NCI-H1092 treated with DMSO at 0.1 percent for 48 hours (cell line): ENCODE measurements at places on chromosomes 7 and 10.

DNA sequence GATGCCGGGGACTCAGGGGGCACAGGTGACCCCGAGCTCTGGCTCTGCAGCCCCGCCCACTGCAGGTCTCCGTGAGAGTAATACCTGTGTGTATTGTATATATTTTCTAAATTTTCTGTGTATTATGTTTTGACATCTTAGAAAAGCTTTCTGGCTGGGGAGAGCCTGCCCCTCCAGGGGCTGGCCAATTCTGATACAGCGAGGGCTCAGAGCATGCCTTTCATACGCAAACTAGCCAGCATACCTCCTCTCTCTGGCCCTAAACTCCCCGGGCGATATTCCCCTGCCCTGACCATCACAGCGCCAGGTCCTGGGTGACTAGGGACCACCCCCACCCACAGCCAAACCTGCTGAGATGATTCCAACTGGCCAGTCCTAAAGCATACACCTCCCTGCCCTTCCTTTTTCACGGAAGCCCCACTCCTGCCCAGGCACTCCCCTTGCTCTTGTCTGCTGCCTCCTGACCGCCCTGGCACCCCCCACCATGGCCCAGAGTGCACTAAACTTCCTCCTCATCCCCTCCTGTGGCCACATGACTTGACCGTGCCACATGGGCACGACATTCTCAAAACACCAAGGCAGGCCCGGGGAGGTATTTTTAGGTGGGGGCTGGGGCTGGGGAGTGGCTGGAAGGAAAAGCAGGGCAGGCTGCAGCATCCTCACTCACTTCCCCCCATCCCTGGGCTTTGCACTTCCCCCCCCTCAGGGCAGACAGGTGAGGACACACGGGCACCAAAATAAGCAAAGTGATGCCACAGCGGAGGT, 61.5 kb downstream of the INSIG1 start:
- no peak for DNase-seq

GRCh38 chr10:11527068-11527467, 84.4 kb downstream of the USP6NL start:
- DNase-seq, result no peak

DNA sequence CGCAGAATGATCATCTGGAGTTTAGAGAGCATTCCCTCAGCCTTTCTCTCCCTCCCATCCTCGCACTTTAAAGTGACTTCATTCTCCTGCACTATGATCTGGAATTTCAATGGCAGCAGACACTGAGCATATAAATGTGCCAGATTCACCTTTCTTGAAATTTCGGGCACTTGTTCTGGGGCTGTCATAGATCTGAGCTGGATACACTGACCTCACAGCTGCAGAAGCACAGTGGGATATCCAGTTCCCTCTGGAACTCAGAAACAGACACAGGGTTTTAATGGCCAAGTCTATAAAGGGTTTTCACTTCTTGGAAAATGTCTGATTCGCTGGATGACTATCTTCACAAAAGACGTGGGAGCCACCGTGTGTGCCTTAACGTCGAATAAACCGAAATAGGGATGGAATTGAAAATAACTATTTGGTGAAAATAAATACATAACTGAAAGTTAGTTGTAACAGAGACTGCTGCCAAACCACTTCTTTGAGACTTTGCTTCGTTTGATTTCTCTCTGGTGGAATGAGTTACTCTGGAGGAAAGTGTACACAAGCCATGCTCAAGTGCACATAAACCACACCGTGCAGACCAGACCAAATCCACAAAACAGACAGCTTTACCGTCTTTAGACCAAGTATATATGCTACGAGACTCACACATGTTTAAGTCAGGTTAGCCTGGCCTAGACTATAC, 126.1 kb downstream of the SVIL start:
- no peak for DNase-seq

DNA sequence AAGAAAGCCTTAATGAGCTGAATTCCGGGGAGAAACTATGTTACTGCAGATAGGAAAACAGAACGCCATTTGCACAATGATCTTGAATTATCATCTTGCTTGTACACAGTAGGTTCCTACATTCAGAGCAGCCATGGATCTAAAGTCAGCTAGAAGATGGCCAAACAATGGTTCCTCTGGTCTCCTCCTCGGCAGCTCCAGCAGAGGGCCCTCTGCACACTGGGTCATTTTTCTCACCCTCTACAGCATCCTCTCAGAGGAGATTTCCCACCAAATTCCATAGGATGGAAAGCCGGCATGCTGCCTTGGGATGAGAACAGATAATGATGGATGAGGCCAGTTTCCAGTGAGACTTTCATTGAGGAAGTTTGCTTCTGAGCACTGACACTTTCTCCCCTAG, 308.5 kb upstream of the NFE2L3 start:
- no peak for DNase-seq

DNA sequence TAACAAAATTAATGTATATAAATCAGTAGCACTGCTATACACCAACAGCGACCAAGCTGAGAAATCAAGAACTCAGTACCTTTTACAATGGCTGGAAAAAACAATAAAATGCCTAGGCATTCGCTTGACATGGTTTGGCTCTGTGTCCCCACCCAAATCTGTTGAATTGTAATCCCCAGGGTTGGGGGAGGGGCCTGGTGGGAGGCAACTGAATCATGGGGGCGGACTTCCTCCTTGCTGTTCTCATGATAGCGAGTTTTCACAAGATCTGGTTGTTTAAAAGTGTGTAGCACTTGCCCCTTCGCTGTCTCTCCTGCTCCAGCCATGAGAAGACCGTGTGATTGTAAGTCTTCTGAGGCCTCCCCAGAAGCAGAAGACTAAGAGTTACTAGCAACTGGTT, 8.6 kb downstream of the ZNF786 start:
- DNase-seq, result no peak

GRCh38 chr7:147022056-147022455, 905.5 kb downstream of the CNTNAP2 start:
- no peak for DNase-seq

- no peak for DNase-seq
These were observed 282.1 kb upstream of the PPP2R2D start for GRCh38 chr10:131618587-131619267.

GRCh38 chr10:61643316-61643751, 19.4 kb upstream of the CABCOCO1 start:
- DNase-seq, result peak; percentile 17

GRCh38 chr10:61684894-61685507, 22.3 kb downstream of the CABCOCO1 start:
- DNase-seq, result no peak

DNA sequence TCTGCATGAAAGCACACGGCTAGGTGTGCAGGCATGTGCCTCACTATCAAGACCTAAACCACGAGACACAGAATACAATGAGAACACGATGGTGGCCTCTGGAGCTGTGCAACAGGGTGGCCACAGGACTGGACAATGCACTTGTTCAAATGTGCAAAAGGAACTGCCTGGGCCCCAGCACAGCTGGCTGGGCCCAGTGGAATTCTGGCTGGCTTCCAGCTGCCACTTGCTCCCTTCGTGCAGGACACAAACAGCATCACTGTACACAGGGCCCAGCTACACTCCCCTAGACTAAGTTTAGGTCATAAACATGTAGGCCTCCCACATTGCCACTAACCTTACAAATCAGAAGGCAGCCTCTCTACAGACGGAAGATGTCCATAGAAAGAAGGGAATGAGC, 23.4 kb downstream of the DOCK4 start:
- no peak for DNase-seq

DNA sequence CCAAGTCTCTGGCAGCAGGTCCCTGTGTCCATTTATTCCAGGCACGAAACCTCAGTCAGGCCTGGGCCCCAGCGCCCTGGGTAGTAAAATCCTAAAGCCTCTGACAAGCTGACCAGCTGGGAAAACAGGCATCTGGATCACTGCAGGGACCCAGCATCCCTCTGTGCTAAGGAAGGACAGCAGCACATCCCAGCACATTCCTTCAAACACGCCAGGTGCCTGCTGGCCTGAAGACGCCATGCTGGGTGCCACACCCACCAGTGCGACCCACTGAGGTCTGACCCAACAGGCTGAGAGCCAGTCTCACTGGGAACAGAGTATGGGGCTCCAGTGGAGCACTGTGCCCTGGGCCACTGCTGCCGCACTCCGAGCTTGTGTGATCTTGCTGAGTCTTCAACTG, 6.4 kb downstream of the DNAJB12 start:
- DNase-seq, result no peak

GRCh38 chr7:98922392-98923187, 44.3 kb downstream of the TRRAP start:
- peak; percentile 24 for DNase-seq

GRCh38 chr10:62939698-62940097, 123.5 kb upstream of the EGR2 start:
- DNase-seq, result no peak

GRCh38 chr10:78778444-78779338, 290.1 kb upstream of the ZMIZ1 start:
- no peak for DNase-seq

DNA sequence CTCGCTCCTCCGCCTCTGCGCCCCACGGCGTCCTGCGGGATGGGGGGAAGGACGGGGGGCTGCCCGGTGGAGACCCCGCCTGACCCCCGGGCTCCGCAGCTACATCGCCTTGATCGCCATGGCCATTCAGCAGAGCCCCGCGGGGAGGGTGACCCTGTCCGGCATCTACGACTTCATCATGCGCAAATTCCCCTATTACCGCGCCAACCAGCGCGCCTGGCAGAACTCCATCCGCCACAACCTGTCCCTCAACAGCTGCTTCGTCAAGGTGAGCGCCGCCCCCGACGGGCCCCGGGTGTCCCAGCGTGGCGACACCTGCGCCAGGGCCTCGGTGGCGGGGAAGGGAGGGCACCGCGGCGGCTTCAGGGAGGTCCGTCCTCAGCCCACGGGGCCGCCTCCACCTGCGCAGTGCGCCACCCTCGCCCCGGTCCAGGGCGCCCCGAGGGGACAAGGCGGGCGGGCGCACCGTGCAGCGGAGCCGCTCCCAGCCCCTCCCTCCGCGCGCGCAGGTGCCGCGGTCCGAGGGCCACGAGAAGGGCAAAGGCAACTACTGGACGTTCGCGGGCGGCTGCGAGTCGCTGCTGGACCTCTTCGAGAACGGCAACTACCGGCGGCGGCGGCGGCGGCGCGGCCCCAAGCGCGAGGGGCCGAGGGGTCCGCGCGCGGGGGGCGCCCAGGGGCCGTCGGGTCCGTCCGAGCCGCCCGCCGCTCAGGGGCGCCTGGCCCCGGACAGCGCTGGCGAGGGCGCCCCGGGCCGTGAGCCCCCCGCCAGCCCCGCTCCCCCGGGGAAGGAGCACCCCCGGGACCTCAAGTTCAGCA, 793 bp downstream of the FOXL3 start:
- no peak for DNase-seq

DNA sequence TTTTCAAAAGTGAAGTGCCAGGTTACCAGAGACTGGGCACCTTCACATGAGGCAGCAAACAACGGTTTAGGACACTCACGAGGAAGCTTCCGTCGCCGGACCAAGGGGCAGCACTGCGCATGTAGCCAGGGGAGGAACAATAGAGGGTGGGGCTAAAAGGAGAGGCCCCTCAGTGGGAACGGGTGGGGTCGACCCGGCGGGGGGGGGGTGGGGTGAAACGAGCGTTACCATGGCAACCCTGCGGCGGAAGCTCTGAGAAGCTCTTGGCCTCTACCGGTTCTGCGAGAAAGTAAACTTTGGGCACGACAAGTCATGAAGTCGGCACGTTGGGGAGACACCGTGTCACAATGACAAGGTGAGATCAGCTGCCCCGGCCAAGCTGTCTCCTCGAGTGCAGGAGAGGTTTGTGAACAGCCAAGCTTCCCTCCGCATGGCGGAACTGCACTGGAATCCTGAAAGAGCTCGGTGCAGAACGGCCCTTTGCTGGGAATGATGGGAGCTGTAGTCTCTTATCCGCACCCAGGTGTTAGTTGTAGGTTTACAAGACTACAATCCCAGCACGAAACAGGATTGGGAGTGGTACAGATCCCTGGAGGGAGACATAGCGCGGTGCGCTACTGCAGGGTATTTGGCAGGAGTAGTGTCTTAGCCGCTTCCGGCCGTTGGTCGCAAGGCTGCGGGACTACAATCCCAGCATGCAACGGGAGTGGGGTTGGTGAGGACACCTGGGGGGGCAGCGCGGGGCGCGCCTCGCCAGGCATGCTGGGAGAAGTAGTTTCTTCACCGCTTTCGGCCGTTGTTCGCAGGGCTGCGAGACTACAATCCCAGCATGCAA, 72.8 kb upstream of the ZNF722 start:
- peak; percentile 77 for DNase-seq

DNA sequence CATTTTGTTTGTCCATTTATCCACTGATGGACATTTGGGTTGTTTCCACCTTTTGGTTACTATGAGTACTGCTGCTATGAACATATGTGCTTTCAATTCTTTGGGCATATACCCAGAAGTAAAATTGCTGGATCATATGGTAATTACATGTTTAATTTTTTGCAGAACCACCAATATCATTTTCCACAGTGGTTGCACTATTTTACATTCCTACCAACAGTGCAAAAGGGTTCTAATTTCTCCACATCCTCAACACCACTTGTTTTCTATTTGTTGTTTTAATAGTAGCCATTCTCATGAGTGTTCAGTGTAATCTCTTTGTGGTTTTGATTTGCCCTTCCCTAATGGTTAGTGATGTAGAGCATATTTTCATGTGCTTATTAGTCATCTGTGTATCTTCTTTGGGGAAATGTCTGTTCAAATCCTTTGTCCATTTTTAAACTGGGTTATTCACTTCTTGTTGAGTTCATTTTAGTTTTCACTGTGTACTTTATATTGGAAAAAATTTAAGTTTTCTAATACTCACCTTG, 101.9 kb downstream of the HIBADH start:
- DNase-seq, result no peak

DNA sequence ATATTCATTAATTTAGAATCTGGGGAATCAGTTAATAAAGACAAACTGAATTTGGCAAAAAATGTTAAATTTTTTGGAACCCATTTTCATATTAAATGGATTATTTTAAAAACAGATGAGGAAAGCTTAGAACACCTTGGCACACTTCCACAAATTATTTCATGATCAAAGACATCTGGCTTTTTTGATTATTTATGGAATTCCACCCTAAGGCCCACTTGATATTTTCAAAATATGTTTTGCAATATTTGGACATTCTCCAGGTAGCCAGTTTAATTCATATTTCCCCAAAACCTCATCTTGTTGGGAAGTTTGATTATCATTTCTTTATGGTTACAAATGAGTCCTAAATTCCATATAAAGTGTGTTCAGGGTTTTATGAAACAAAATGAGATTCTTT, 129.9 kb downstream of the DOCK4 start:
- no peak for DNase-seq

DNA sequence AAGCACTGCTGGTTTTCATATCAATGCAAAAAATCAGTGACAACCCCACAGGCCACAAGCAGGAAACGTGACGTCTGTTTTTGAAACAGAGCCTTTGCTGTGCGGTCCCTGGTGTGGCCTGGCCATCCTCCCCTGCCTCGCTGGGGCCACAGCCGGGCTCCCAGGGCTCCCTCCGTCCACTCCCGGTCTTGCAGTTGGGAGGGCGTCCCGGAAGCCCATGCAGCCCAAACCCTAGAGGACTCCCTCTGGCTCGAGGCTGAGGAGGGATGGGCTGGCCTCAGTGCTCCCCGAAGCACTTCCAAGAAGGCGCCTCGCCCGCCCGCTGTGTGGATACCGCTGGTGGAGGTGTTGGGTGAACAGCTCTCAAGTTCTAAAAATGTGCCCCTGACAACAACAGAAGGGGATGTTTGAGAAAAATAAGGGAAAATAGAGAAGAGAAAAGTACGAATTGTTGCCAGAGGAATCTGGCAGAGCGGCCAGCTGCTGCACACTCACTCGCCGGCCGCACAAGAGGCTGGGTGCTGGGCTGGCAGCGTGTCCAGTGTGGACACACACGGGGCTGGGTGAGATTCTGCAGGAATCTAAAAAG, 73.5 kb downstream of the ZRANB1 start:
- DNase-seq, result no peak

- no peak for DNase-seq
These were observed 12.7 kb upstream of the JCAD start for GRCh38 chr10:30072068-30072467.
